ENCODE measurements at places on chromosomes 2 and 18. TPM values are rescaled to one million over a fixed set of nuclear protein-coding genes. Genes with fewer than 3 reads are reported as not detected.

REG3G gene
- total RNA-seq = not detected

ARHGEF4 gene
- 0.41 TPM for total RNA-seq

ANKRD62 gene
- not detected for total RNA-seq

- H3K27ac ChIP-seq = peak overlapping the region; percentile 87
- H3K4me3 ChIP-seq = peak overlapping the region; percentile 73
- H3K36me3 ChIP-seq = peaks cover 13% of the 10 kb centered on the region
These were observed 3.9 kb upstream of the CYTIP start for GRCh38 chr2:157447741-157448140.

GRCh38 chr2:165369131-165369897 lies 100.2 kb upstream of the CSRNP3 start:
- peaks cover 2% of the 10 kb centered on the region for H3K4me1 ChIP-seq
- H3K27ac ChIP-seq = no peak overlapping the region
- no peaks in the 10 kb centered on the region for H3K36me3 ChIP-seq
- H3K27me3 ChIP-seq = no peaks in the 10 kb centered on the region
- DNase-seq = no peak

DNA sequence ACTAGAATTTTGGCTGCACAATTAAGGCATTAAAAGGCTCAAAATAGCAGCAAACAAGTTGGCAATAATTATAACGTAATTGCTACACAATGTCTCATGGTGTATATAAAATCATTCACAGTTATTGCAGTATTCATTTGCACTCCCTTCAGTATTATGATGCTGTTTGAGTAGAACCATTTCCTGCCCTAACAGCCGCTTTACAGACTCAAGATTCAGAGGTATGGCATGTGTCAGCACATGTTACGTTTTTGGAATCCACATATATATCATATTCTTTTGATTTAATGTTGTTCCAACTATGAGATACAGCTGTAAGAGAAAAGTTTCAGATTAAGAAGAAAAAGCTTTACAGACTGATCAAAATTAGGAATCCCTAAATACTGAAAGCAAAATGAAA lies 56.3 kb upstream of the NCKAP5 start:
- no peaks in the 10 kb centered on the region for H3K27me3 ChIP-seq
- no peaks in the 10 kb centered on the region for H3K4me1 ChIP-seq
- H3K4me3 ChIP-seq = no peak overlapping the region
- no peak overlapping the region for H3K27ac ChIP-seq
- DNase-seq = no peak

GRCh38 chr18:47427923-47428637 lies 176.6 kb upstream of the SKOR2 start:
- no peak overlapping the region for H3K27ac ChIP-seq
- no peak overlapping the region for H3K4me3 ChIP-seq
- no peaks in the 10 kb centered on the region for H3K36me3 ChIP-seq
- no peaks in the 10 kb centered on the region for H3K27me3 ChIP-seq
- no peaks in the 10 kb centered on the region for H3K4me1 ChIP-seq
- no peak for DNase-seq

DNA sequence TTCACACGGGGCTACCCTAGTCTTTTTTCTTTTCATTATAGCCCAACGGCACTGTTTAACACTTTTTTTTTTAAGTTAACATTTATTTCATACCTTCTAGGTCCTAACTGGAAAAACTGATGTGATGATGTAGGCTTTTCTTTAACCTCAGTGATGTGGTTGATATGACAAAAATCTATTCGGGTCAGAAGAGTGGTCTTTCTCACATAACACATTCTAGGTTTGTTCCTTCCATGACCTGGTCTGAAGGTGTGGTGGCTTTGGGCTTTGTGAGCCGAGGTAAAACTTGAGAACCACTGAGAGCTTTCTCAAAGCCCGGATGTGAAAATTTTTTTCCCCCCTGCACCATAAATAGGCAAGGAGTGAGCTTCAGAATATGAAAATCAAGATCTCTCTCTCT lies 44.2 kb downstream of the GPD2 start:
- no peak for DNase-seq
- no peaks in the 10 kb centered on the region for H3K27me3 ChIP-seq
- peaks cover 70% of the 10 kb centered on the region for H3K4me1 ChIP-seq
- H3K36me3 ChIP-seq = peaks cover 26% of the 10 kb centered on the region

DNA sequence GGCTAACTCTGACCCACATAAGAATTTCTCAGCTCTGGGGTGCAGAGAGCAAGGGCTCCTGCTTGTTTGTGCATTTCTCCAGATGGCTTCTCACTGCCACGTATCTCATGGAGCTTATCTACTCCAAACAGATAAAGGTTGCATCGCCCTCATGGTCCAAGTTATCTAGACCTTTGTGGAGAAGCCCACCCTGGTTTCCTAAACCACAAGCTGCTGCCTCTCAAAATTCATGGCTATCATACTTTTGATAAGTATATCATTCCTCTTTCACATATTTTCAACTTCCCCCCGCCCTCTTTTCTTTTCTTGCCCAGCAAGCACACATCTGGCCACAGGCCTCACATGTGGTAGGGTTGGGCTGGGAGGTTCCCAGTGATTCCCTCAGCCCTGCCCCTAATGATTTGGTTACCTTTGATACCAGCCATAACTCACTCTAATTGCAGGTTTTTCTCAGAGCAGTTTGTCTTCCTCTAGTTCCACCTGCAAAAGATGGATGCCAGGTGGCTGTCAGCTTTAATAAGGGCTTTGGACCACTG lies 146.0 kb downstream of the RHBDD1 start:
- H3K4me3 ChIP-seq = no peak overlapping the region
- no peaks in the 10 kb centered on the region for H3K36me3 ChIP-seq
- DNase-seq = no peak

DNA sequence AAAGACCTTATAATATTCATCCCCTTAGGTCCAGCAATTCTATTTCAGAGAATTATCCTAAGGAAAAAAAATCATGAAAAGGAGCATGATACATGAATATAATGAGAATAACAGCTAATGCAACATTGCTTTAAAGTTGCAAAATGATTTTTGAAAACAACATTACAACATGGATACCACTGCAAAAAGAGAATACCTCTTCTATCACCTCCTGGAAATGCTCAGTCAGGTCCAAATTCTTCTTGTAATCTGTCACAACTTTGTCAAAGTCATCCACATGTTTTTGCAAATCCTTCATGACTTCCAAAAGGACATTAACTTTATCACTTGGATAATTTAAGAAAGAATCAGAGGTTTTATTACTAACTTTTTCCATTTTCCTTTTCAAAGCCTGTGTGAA lies 47.9 kb upstream of the TTN start:
- no peak overlapping the region for H3K4me3 ChIP-seq
- no peaks in the 10 kb centered on the region for H3K36me3 ChIP-seq
- H3K27me3 ChIP-seq = peaks cover 2% of the 10 kb centered on the region
- no peaks in the 10 kb centered on the region for H3K4me1 ChIP-seq

DNA sequence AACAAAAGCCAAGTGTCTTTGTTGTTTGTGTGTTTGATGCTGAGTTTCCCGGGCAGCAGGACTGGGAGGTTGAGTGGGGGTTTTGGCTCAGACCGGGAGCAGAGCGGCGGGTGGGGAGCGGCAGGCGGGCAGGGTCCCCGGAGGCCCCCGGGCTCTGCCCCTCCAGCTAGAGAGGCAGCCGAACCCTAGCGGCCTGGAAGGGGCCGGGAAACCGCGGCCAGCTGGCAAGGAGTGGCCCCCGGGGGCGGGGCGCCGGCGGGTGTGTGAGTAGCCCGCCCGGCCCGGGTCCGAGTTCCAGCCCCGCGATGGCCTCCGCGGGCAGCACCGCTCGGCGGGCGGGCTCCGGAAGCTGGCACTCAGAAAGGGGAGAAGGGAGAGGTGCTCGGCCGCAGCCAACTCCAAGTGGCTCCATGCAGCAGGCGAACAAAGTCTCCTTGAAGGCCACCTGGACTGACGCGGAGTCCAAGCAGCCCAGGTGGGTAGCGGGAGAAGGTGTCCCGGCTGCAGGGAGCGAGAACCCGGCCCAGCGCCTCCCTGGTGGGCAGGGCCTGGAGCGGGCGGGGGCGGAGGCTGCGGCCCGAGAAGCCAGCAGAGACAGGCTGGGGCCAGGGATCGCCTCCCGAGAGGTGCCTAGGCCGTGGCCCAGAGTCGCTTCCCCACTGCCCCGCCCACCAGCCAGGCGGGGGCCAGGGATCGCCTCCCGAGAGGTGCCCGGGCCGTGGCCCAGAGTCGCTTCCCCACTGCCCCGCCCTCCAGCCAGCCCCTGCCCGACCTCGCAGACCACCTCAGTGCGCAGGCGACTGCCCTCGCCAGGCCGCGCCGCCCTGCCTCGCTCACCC lies at the start of gene ANKRD53:
Gene ANKRD53, plus strand, starts transcription at position 290 of the 839 bp plus-strand sequence. Its CDS starts 16 bp downstream, at position 306.
- H3K4me3 ChIP-seq = peak within 1 kb of the TSS; percentile 78
- DNase-seq = peak; percentile 41
- peaks cover 8% of the 10 kb centered on the region for H3K27me3 ChIP-seq
- peaks cover 14% of the 10 kb centered on the region for H3K4me1 ChIP-seq
- peak within 1 kb of the TSS; percentile 80 for H3K27ac ChIP-seq

DNA sequence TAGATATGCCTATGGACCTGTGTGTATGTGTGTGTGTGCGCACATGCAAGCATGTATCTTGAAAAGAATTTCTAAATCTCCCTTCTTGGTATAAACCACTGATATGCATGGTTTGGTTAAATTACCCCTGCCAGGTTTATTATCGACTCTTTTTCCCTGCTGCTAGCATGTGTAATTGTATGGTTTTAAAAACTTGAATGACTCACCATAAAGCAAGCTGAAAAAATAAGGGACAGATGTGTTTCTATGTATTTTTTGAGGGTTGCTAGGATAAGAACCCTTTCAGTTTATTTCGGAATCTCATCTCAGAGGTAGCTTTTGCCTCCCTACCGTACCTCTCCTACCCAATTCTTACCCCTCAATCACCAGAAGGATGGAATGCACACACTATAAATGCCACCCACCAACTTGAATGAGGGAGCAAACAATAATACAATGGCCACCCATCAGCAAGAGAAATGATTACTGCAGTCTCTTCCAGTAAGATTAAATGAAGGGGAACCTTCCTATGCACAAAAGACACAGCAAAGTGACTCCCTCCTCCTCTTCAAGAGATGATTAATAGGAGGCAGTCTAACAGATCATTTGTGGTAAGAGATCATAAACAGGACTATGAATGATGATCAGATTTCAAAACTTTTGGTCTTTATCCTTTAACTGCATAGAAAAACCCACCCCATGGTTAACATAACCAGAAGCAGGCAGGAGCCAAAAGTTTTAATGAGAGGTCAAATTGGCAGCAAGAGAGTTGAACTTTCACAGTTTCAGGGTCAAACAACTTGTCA lies 357.2 kb downstream of the SATB2 start:
- no peaks in the 10 kb centered on the region for H3K27me3 ChIP-seq
- no peaks in the 10 kb centered on the region for H3K4me1 ChIP-seq
- DNase-seq = no peak
- H3K36me3 ChIP-seq = no peaks in the 10 kb centered on the region
- H3K27ac ChIP-seq = no peak overlapping the region

Data from activated CD8-positive, alpha-beta memory T cell treated with anti-CD3 and anti-CD28 coated beads, Interleukin-2, amount 10 ng/mL, durations not matched to agents 7 days and 5 days (primary cell).